ENCODE measurements at places on chromosomes 3 and 15.

GRCh38 chr3:53083521-53083920 is 37.6 kb upstream of the SFMBT1 start:
- peak; percentile 82 for DNase-seq

DNA sequence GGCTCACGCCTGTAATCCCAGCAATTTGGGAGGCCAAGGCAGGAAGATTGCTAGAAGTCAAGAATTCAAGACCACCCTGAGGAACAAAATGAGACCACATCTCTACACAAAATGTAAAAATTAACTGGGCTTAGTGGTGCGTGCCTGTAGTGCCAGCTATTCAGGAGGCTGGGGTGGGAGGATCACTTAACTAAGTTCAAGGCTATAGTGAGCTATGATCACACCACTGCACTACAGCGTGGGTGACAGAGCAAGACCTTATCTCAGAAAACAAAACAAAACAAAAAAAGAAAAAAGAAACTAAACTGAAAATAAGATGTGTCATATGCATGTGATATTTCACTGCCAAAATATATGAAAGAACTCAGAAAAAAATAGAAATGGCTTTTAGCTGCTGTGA is 243.3 kb upstream of the CCDC54 start:
- DNase-seq = no peak

GRCh38 chr3:48208076-48208475 is 15.2 kb upstream of the CAMP start:
- DNase-seq = no peak

GRCh38 chr3:162171970-162172369 is 675.4 kb downstream of the OTOL1 start:
- no peak for DNase-seq

DNA sequence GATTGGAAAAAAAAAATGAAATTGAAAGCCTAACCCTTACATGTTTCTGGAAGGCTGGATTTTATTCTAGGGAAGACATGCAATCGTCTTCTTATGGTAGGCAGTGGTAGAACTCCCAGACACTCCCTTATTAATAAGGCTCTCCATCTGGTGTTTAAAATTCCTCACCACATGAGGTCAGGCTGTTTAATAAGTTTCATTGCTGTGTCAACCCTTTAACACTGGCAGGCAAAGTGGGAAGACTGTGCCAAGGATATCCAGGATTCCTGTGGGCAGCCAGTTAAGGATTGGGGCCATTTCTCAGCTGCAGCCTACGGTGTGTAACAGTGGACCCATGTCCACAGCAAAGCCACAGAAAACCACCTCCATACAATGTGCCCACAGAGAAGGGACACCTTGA is 225.5 kb upstream of the CHRM5 start:
- no peak for DNase-seq

GRCh38 chr15:100869151-100869999 is 10.3 kb upstream of the ALDH1A3 start:
- DNase-seq = no peak

DNA sequence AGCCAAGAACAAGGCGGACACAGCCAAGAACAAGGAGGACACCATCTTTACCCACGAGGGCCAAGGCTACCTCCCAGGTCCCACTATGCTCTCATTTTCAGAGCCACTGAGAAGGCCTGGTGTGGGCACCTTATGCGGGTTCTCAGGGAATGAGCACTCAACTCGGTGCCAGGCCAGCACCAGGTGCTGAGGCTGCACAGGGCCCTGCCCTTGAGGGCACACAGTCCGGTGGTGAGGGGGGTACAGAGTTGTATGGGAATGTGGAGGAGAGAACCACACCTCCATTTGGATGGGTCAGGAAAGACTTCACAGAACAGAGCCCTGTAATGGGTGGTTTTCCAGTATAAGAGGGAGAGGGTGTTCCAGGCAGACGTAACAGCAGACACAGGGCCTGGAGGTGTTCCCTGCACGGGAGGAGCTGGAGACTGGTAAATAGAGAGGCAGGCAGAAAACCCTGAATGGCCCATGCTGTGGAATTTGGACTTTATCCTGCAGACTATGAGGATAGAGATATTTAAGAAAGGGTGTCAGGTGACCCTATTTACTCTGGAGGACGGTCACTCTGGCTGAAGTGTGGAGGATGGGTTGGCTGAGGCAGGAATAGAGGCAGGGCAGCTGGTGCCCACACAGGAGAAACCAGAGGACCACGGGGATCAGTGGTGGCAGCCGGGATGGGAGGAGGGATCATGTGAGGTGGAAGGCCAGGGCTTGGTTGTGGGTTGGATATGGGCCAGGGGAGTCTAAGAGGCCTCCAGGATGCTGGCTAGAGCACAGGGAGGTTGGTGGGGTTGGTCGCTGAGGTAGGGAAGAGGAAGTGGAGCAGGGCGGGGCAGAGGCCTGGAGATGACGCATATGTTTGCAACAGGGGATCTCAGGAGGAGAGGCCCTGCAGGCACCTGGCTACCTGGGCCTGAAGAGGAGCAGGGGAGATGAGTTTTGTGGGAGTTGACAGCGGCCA is 34.6 kb downstream of the CRABP1 start:
- DNase-seq = no peak
